ENCODE measurements at places on chromosomes 16 and 17. TPM values are rescaled to one million over a fixed set of nuclear protein-coding genes. Genes with fewer than 3 reads are reported as not detected.

The CCL15 gene
- total RNA-seq: not detected

The ABCC3 gene
- 18.1 TPM for total RNA-seq

The XPO6 gene
- 83.0 TPM for total RNA-seq

The CCL7 gene
- not detected for total RNA-seq

The KRTAP1-1 gene
- total RNA-seq: not detected

The WSCD1 gene
- under 0.01 TPM for total RNA-seq

The KRTAP2-3 gene
- 0.93 TPM for total RNA-seq

The BTBD17 gene
- not detected for total RNA-seq

The MMP28 gene
- total RNA-seq: 31.8 TPM

The MT3 gene
- total RNA-seq: not detected

The GRB7 gene
- total RNA-seq: 12.0 TPM

The SHCBP1 gene
- total RNA-seq: 0.34 TPM

The AIPL1 gene
- not detected for total RNA-seq

The NPIPA1 gene
- total RNA-seq: 40.7 TPM

The CDRT15L2 gene
- not detected for total RNA-seq

The PLK1 gene
- total RNA-seq: 1.00 TPM
